ENCODE measurements at places on chromosomes 4 and X. TPM values are rescaled to one million over a fixed set of nuclear protein-coding genes. Genes with fewer than 3 reads are reported as not detected.
A peak's percentile ranks its signal among the peaks of the same experiment; 100 is the strongest.

DNA sequence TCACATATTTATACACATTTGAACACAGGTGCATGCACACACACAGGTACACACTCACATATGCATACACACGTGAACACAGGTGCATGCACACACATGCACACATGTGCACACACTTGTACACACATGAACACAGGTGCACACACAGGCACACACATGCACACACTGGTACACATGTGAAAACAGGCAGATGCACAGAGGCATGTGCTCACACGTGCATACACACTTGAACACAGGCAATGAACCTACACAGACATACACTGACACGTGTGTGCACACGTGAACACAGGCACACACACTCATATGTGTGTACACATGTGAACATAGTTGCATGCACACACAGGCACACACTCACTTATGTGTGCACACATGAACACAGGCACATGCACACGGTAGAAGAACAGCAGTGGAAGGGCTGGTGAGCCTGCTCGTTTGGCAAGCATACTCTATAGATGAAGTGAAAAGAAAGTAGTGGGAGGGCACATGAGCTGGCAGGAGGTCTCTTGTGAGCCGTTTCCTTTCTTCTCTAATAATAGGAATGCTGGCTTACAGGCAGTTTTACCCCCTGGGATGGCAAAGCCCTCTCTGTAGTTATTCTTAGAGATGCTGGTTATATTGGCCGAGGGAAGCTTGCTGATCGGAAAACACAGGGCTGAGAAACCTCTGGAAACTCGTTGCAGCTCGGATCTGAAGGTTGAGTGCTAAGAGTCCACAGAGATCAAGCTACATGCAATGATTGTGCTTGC lies 279.6 kb upstream of the CLNK start:
- DNase-seq, result no peak

GRCh38 chr4:170001745-170002267 lies 24.4 kb downstream of the MFAP3L start:
- DNase-seq, result no peak

DNA sequence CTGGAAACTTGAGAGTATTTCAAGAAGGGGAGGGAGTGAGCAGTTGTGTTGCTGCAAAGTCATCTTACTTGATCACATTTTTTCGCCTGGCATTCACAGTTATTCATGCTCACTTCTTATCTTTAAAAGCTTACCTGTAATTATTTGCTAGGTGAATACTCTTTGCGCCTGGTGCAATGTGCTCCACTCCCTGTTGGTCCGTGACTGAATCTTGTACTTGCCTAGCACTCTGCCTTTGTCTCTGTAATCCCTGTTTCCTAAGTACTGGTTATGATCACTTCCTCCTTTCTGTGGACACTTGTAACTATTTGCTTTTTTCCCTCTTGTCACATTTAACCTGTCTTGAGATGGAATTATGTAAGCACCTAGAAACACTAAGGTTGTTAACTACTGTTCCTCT lies 5.8 kb downstream of the BMP2K start:
- DNase-seq, result no peak

DNA sequence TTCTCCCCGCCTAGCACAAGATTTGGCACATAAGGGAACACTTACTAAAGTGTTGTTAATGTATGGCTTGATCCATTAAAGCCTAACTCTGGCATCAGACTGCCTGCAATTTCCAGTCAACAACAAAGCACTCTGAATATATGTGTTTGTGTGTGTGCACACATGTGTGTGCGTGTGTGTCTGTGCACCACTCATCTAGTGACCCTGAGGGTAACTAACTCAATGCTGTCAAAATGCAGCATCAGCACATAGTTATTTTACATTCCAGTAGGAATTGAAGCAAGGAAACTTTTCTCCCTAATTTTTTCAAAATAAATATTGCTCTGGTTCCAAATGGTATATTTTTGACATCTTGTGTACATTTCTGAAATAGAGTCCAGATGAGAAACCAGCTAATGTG lies 94.4 kb downstream of the SHROOM4 start:
- DNase-seq, result no peak

DNA sequence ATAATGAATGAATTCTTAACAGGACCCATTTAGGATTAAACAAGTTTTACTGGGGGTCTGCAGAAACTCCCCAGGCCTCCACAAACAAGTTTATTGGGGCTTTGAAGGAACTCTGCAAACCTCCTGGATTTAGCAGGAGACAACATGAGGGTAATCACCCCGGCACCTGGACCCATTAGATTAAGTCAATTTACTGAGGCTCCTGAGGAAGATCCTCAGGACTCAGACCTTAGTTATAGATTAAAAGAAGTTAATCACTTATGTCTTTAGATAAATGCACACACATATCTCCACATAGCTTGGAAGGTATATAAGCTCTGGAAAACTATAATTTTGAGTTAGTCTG lies 29.4 kb downstream of the XG start:
- no peak for DNase-seq

DNA sequence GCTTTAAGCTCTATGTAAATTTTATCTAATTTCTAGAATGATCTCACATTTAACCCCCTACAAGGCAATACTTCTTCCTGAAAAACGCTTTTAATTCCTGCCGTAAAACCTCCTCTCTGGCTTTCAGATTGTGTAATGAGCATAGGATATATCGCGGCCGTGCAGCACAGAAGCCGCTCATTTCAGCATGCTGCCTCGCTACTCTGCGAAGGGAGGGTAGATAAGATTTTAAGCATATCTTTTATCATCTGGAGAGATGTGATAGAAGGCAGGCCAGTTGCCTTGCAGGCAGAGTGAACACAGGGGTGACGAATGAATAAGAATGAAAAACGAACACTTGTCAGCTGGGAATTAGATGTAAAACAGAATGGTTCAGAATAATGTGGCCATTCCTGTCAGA lies 265.5 kb downstream of the UNC5C start:
- DNase-seq, result no peak

DNA sequence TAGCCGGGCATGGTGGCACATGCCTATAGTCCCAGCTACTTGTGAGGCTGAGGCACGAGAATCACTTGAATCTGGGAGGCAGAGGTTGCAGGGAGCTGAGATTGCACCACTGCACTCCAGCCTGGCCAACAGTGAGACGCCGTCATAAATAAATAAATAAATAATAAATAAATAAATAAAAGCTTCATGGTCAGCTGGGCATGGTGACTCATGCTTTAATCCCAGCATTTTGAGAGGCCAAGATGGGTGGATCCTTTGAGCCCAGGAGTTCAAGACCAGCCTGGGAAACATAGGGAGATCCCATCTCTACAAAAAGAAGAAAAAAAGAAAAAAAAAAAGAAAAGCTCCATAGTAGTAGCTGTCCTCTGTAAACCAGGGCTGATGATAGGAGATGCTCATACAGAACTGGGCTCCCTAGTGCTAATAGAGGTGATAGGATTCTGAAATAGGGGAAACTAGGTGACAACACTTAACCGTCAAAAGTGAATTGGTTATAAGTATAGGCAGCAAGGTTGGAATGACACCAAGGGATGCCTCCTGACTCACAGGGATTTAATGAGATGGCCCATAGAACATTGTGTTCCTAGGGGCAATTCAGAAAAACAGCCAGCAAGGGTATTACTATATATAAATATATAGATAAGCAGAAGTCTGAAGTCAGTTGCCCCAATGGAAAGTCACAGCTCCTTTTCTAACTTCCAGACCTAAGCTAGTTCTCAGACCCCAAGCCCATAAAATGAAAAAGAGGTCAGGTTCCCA lies 41.8 kb upstream of the ARHGEF6 start:
- DNase-seq, result no peak

MAML3 gene
- 17.2 TPM for polyA plus RNA-seq

DNA sequence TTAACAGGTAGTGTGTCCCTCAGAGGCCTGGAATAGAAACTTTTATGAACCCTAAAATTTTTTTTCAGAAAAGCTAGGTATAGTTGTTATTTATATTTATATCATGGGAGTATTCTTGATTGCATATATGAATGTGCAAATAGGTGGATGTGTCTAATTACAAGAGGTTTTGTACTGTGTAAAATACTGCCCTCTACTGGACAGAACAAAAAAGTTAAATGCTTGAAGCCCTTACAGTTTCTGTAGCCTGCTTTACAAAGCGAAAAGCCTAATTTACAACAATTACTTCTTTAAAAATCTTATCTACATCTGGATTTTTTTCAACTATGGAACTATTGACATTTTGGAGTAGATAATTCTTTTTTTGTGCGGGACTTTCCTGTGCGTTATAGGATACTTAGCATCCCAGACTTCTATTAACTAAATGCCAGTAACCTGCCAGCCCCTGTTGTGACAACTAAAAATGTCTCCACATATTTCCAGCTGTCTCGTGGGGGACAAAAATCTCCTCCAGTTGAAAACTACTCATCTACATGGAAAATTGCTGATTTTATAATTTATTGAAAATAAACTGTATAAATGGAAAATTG lies 35.1 kb downstream of the ENPEP start:
- peak; percentile 67 for DNase-seq

MAGEC1 gene
- not detected for polyA plus RNA-seq

GRCh38 chrX:106331606-106332005 lies 163.5 kb downstream of the PWWP3B start:
- DNase-seq, result no peak

All from left kidney (tissue), 8 donors.